ENCODE measurements at places on chromosomes 5 and 9.

DNA sequence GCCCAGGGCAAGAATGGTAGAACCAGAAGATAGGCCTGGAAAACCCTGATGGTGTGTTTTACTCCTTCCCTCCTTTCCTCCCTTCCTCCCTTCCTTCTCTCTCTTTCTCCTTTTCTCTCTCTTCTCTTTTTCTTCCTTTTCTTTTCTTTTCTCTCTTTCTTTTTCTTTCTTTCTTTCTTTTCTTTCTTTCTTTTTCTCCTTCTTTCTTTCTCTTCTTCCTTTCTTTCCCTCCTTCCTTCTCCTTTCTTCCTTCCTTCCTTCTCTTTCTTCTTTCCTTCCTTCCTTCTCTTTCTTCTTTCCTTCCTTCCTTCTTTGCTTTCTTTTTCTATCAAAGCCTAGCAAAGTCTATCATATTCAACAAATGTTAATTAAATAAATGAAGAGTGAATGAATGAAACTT, 24.0 kb upstream of the UBE2QL1 start:
- DNase-seq, result no peak

GRCh38 chr9:111152614-111153406, 114.5 kb upstream of the LPAR1 start:
- no peak for DNase-seq

- DNase-seq, result no peak
These were observed 79.2 kb downstream of the PTCH1 start for GRCh38 chr9:95437559-95437958.

DNA sequence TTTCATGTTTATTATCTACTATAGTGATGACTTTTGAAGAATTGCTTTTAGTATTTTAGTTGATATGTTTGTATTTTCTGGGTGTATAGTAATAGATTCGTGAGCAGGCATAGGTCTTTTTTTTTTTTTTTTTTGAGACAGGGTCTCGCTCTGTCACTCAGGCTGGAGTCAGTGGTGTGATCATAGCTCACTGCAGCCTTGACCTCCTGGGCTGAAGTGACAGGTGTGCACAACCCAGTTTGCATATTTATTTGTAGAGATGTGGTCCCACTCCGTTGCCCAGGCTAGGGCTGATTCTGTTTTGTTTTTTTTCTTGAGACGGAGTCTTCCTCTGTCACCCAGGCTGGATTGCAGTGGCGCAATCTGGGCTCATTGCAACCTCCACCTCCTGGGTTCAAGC, 11.9 kb downstream of the ERBIN start:
- DNase-seq, result no peak

DNA sequence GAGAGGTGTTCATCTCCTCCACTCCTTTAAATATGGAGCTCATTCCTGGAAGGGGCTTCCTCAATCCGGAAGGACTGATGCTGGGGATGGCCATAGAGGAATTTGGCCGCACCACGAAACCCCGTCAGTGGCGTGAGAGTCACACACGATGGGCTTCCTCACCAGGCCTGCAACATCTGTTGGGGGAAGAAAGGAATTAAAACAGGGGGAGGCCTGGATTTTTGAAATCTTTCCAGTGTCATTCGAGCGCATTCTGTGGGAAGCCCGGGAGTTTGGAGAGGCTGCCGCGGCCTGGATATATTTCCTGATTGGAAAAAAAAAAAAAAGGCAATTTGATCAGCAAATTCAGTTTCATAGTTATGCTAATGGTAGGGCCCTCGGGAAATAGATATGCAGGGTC, 76.3 kb upstream of the ORM1 start:
- DNase-seq, result no peak

DNA sequence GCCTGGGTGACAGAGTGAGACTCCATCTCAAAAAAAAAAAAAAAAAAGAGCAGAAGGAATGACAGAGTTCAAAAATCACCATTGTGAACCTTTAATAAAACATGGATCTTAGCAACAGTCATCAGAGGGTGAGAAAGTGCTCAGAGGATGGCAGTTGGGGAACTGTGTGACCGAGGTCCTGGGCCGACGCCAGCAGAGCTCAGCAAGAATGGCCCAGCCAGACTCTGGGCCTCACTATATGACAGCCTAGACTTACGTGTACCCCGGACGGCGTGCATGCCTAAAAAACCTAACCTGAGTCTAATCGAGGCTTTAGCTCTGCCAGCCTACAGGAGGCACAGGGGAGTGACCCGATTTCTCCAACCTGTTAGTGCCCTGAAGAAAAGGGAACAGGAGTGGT, 64.3 kb downstream of the MVB12B start:
- no peak for DNase-seq

DNA sequence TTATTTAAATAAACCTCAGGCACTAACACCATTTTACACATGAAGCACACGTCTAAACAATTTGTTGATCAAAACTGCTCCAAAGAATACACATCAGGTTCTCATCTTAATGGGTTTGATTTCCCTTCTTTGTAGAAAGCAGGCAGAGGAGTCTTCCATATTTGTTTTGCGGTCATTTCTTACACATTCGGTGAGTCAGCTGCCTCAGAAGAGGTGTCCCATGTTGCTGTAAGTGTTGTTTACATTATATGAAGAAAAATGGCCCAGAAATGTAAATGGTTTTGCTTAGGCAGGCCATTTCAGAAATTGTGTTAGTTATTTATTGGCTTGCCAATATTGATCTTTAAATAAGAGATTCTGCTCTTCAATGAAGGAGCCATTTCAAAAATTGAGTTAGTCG, 325.8 kb downstream of the TENT4A start:
- no peak for DNase-seq

DNA sequence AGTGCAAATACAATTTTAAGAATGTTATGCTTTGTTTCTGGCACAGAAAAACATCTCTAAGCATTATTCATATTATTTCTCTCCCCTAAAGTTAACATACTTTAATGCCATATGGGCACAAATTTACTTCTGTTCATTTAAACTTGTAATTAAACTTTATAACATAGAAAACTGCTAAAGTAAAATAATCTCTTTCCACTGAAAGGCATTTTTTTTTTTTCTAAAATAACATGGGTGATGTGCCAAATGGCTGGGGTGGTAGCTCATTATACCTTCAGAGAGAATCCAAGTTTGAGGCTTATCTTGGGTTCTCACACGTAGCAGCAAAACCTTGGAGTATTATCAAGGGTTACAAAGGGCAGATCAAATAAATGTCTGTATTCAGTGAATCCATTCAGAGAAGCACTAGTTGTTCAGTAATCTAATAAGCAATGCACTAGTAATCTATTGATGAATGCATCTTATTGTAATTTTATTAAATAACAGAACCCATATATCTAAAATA, 257.6 kb upstream of the POU5F2 start:
- DNase-seq, result no peak

- no peak for DNase-seq
These were observed 318.4 kb downstream of the PSAT1 start for GRCh38 chr9:78615372-78615771.

- DNase-seq, result no peak
These were observed 32.8 kb downstream of the GALNT10 start for GRCh38 chr5:154223320-154223719.
